ENCODE measurements at places on chromosomes 7 and 10. TPM values are rescaled to one million over a fixed set of nuclear protein-coding genes. Genes with fewer than 3 reads are reported as not detected.

Gene DYDC2
- total RNA-seq: not detected

Gene SPDYE2B
- total RNA-seq: not detected

DNA sequence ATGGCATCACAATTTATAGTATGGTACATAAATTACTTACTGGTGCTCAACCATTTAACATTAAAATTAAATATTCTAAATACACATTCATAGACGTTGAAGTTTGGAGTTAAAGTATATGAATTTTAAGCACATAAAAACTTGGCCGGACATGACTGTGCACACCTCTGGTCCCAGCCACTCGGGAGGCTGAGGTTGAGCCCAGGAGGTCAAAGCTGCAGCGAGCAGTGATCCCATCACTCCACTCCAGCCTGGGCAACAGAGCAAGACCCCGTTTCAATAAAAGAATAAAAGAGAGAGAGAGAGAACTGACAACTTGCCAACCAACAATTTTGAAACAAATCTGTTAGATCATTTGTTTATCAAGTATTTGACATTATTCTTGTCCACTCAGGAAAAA, 943.3 kb upstream of the KCND2 start:
- no peak overlapping the region for H3K4me3 ChIP-seq
- H3K27ac ChIP-seq: no peak overlapping the region
- no peaks in the 10 kb centered on the region for H3K4me1 ChIP-seq
- DNase-seq: no peak
- no peaks in the 10 kb centered on the region for H3K27me3 ChIP-seq

- H3K4me1 ChIP-seq: peaks cover 46% of the 10 kb centered on the region
- H3K27me3 ChIP-seq: no peaks in the 10 kb centered on the region
- peak within 1 kb of the TSS; percentile 95 for H3K27ac ChIP-seq
- peaks cover 7% of the 10 kb centered on the region for H3K36me3 ChIP-seq
- DNase-seq: no peak
- peak within 1 kb of the TSS; percentile 94 for H3K4me3 ChIP-seq
Observed at GRCh38 chr7:151057506-151057988, at the start of gene CDK5. CDK5 (minus strand) TSS chr7:151057897; CDS start chr7:151057848, 49 bp downstream.

GRCh38 chr10:44961931-44962750, 2.5 kb downstream of the RASSF4 start:
- H3K4me3 ChIP-seq: peak overlapping the region; percentile 73
- H3K4me1 ChIP-seq: peaks cover 67% of the 10 kb centered on the region
- H3K27ac ChIP-seq: peak overlapping the region; percentile 87
- no peak for DNase-seq
- no peaks in the 10 kb centered on the region for H3K27me3 ChIP-seq
